ENCODE measurements at places on chromosomes 4 and X. TPM values are rescaled to one million over a fixed set of nuclear protein-coding genes. Genes with fewer than 3 reads are reported as not detected.

GRCh38 chr4:138317175-138317748 is 75.1 kb upstream of the SLC7A11 start:
- no peaks in the 10 kb centered on the region for H3K4me1 ChIP-seq
- no peaks in the 10 kb centered on the region for H3K27me3 ChIP-seq

- H3K36me3 ChIP-seq, result no peaks in the 10 kb centered on the region
- no peaks in the 10 kb centered on the region for H3K27me3 ChIP-seq
- no peak overlapping the region for H3K4me3 ChIP-seq
- DNase-seq, result no peak
- peaks cover 19% of the 10 kb centered on the region for H3K4me1 ChIP-seq
- no peak overlapping the region for H3K27ac ChIP-seq
These were observed 2.0 kb upstream of the SYP start for GRCh38 chrX:49202022-49202421.

DNA sequence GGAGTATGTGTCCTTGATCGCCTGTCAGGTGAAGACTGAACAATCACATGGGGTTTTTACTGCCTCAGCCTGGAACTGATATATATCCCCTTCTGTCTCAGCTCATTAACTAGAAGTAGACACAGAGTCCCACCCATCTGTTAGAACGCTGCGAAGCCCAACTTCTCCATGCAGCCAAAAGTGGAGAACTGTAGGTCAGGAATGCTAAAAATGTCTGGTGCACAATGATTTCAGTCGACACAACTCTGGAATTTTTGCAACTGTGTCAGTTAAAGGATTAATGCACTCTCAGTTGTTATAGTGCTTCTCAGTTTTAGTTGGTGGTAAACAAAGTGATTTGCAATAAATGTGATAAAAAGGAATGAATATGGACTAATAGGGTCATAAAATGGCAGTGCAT is 287.2 kb downstream of the INPP4B start:
- peak overlapping the region; percentile 5 for H3K27ac ChIP-seq
- peaks cover 15% of the 10 kb centered on the region for H3K36me3 ChIP-seq
- no peaks in the 10 kb centered on the region for H3K27me3 ChIP-seq
- peaks cover 77% of the 10 kb centered on the region for H3K4me1 ChIP-seq
- no peak overlapping the region for H3K4me3 ChIP-seq

Gene P2RY4
- 0.23 TPM for total RNA-seq

DNA sequence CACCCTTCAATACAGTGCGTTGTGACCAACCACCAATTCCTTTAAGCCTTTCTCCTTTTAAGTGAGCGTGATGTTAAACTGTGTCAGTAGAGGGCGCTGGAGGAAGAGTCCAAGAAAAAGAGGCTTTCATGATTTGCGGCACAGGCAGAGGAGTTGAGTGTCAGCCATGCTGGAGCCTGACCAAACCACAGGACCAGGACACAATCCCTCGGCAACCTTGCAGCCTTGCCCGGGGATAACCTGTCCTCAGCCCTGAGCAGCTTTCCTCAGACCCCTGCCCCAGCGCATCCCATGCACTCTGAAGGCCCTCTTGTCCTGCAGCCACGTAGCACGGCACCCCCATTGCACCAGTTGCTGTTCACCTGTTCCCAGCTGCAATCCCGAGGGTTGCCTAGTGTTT is 53.5 kb upstream of the SMIM31 start:
- peak; percentile 20 for DNase-seq
- no peak overlapping the region for H3K27ac ChIP-seq
- no peaks in the 10 kb centered on the region for H3K4me1 ChIP-seq
- no peaks in the 10 kb centered on the region for H3K36me3 ChIP-seq
- H3K27me3 ChIP-seq, result peaks cover 5% of the 10 kb centered on the region
- H3K4me3 ChIP-seq, result no peak overlapping the region

Gene TLR3
- total RNA-seq, result not detected

GRCh38 chr4:181078196-181078595 is 1165.0 kb upstream of the TENM3 start:
- H3K4me3 ChIP-seq, result no peak overlapping the region
- H3K36me3 ChIP-seq, result no peaks in the 10 kb centered on the region
- H3K27me3 ChIP-seq, result no peaks in the 10 kb centered on the region
- no peak for DNase-seq
- no peaks in the 10 kb centered on the region for H3K4me1 ChIP-seq
- no peak overlapping the region for H3K27ac ChIP-seq

Gene ZNF185
- 2.0 TPM for total RNA-seq

Gene CFAP47
- not detected for total RNA-seq

GRCh38 chr4:83758285-83758684 is 222.4 kb downstream of the GPAT3 start:
- no peak overlapping the region for H3K27ac ChIP-seq
- no peak for DNase-seq
- peaks cover 1% of the 10 kb centered on the region for H3K27me3 ChIP-seq
- no peak overlapping the region for H3K4me3 ChIP-seq
- H3K36me3 ChIP-seq, result no peaks in the 10 kb centered on the region

Gene HPGD
- total RNA-seq, result 1.6 TPM

DNA sequence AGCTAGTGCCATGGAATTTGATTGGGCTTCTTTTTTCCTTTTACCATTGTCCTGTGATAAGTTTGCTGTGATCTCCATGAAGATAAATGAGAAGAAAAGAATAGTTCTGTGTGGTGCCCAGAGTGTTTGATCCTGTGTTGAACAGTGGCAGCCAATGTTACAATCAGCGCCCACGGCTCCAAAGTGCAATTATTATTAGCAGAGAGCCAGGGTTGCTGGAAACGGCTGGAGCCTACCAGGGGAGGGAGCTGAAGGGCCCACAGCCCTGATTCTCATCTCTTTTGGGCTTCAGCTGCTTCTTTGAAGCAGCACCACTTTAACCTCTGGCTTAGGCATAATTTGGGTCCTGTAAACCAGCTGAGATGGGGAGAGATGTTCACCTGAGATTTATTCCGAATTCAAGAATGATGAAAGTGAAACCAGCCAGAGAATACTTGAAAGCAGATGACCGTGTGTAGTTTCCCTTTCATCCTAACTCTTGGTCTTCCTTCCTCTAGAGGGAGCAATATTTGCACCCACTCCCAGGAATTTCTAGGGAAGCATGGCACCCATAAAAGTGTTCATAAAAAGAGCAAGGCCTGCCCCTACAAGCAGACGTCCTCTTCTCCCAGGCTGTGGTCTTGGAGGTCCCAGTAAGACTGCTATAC is 298.3 kb downstream of the EVC2 start:
- H3K4me3 ChIP-seq, result no peak overlapping the region
- H3K36me3 ChIP-seq, result no peaks in the 10 kb centered on the region
- H3K27ac ChIP-seq, result no peak overlapping the region

Gene SPCS3
- total RNA-seq, result 142 TPM

GRCh38 chrX:134963041-134963440 is 27.8 kb upstream of the SMIM10 start:
- peaks cover 4% of the 10 kb centered on the region for H3K27me3 ChIP-seq
- no peak overlapping the region for H3K4me3 ChIP-seq
- H3K4me1 ChIP-seq, result no peaks in the 10 kb centered on the region
- DNase-seq, result no peak
